Foreskin fibroblast (primary cell): ENCODE measurements at places on chromosomes 13 and 19.

DNA sequence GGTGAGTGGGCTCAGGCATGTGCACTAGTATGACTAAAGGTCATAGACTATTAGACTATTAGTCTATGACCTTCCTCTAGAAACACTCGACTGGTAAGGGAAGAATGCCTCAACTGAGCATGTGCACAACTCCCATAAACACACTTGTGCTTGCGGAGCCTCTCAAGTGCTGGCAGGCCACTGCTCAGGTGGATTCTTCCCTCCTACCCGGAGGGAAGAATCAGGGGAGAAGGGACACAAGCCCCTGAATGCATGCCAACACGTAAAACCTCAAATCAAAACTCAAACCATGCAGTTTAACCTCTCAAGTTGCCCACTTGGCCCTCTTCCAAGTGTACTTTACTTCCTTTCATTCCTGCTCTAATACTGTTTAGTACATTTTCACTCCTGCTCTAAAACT lies 287.6 kb upstream of the SGCG start:
- no peak for DNase-seq

DNA sequence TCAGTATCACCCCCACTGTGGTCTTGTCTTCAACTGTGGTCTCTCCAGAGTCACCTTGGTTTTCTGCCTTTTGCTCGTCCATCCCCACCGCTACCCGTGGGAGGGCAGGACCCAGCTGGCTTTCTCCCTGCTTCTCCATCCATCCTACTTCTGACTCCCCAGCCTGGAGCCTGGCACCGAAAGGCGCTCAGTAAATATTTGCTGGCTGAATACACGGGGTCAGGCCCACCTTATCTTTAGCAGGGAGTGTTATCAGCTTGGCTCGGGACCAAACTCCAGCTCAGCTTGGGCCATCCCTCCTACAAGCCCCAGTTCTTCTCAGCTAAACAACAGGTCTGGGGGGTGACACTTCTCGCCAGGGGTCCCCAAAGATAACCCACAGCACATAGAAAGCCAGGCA lies 62.0 kb upstream of the KLF2 start:
- DNase-seq: no peak

DNA sequence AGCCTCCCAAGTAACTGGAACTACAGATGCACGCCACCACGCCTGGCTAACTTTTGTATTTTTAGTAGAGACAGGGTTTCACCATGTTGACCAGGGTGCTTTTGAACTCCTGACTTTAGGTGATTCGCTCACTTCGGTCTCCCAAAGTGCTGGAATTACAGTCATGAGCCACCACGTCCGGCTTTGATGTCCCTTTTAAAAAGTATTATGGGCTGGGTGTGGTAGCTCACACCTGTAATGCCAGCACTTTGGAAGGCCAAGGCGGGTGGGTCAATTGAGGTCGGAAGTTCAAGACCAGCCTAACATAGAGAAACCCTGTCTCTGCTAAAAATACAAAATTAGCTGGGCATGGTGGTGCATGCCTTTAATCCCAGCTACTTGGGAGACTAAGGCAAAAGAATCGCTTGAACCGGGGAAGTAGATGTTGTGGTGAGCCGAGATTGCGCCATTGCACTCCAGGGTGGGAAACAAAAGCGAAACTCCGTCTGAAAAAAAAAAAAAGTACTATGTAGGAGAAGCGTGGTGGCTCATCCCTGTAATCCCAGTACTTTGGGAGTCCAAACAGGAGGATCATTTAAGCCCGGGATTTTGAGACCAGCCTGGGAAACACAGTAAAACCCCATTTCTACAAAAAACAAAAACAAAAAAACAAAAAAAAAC lies 22.8 kb upstream of the ERVV-1 start:
- DNase-seq: no peak

GRCh38 chr13:109256866-109257760 lies 529.3 kb downstream of the IRS2 start:
- DNase-seq: peak; percentile 97

DNA sequence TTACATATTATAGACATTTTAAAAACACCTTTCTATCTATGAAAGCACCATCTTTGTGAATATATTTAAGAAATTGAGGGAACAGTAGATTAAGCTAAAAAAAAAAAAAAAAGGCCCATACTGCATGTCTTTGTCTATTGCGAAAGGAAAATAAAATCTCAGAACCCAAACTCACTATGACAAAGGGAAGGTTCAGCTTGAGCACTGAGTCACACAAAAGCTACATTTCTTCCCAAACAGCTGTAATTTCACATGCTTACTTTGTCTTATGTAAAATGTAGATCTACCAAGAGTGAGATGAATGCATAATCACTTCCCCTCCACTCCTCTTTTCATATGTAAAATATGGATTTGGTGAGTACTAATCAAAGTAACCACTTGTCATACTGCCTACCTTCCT lies 640.1 kb upstream of the KLF12 start:
- DNase-seq: peak; percentile 89

- no peak for DNase-seq
These were observed 23.5 kb upstream of the DCLK1 start for GRCh38 chr13:36154567-36155291.
